NCI-H1092 treated with DMSO at 0.1 percent for 48 hours (cell line): ENCODE measurements at places on chromosomes 6 and 20.

- DNase-seq = no peak
These were observed 48.2 kb downstream of the MRPL14 start for GRCh38 chr6:44078827-44079671.

DNA sequence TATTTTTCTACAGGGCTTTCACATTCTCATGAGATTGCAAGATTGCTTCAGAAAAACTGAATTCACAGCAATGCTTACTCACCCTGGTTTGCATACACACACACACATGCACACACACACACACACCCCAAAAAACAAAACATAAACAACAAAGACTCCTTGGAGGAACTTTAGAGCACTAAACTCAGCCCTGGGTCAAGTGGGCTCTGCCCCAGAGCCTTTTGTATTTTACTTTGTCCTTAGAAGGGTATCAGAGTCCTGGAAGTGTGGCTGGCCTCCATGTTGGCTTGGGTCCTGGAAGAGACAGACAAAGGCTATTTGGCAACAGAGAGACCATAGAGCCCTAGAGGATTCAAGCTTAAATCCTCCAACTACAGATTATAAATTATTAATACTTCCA is 8.0 kb upstream of the CST9 start:
- DNase-seq = no peak

DNA sequence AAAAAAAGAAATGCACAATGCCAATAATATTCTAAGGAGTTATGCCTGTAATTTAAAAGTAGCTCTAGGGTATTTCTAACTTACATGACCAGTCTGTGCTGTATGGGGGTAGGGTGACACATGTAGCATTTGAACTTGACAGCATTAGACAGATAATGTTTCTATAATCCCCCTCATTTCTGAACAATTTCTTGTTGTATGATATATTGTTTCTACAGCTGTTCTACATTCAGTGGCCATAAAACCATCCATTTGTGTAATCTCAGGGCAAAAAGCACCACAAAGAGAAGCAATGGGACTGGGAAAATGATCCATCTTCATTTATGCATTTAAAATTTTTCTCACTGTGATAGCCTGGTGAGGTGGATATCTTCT is 767.8 kb downstream of the TFAP2A start:
- DNase-seq = no peak

GRCh38 chr20:60573003-60573680 is 614.9 kb downstream of the CDH26 start:
- peak; percentile 97 for DNase-seq

DNA sequence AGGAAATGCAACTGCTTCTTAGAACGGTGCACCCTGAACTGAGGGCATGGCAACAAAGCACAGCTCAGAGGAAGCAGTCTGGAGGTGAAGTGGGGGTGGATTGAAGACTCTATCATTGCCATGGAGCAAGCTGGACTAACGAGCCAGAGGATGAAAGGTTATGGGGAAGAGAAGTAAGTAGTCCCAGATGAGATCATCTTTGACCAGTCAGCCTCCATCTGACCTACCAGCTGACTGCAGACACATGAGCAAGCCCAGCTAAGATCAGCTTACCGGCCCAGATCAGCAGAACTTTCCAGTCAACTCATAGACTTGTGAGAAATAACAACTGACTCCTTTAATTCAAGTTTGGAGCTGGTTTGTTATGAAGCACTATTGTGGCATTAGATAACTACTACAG is 9.1 kb upstream of the JAG1 start:
- no peak for DNase-seq

GRCh38 chr20:62864207-62864606 is 2.6 kb upstream of the TCFL5 start:
- no peak for DNase-seq

DNA sequence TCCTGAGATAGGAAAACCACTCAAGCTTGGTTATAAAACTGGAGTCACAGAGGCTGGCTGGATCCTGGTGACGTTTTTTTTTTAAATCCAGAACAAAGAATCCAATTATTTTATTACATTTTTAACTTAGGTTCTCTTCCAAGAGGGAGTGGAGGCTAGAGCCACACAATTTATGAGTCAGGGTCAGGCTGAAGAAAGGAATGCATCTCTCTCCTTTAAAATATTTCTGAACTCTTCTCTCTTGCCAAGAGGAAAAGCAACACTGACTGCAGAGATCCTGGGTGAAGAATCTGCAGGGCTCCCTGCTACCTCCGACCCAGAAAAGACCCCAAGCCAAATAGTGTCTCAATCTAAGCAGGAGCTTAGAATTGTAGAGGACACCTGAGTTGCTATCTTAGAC is 88.5 kb upstream of the SSTR4 start:
- DNase-seq = no peak

- DNase-seq = no peak
These were observed 58.6 kb downstream of the SNAI1 start for GRCh38 chr20:50041246-50041873.

GRCh38 chr20:16353417-16353781 is 219.8 kb downstream of the KIF16B start:
- no peak for DNase-seq

- no peak for DNase-seq
These were observed 24.0 kb downstream of the CTCFL start for GRCh38 chr20:57500962-57501361.

DNA sequence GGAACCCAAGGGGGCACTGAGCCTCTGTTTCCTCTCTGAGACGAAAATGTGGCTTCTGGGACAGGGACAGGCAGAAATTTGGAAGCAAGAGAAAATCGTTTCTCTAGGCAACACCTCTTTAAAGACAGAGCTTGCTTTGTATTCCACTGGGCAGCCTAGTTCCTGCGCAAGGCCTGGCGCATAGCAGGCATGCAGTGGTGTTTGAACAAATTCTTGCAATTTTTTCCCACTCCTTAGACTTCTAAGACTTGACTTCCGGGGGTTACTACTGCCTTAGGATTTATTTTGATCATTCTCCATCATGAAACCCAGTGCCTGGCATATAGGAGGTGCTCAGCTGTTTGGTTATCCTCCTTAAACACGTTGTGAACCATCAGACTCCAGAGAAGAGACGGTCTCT is 249.0 kb upstream of the KCNG1 start:
- DNase-seq = no peak

DNA sequence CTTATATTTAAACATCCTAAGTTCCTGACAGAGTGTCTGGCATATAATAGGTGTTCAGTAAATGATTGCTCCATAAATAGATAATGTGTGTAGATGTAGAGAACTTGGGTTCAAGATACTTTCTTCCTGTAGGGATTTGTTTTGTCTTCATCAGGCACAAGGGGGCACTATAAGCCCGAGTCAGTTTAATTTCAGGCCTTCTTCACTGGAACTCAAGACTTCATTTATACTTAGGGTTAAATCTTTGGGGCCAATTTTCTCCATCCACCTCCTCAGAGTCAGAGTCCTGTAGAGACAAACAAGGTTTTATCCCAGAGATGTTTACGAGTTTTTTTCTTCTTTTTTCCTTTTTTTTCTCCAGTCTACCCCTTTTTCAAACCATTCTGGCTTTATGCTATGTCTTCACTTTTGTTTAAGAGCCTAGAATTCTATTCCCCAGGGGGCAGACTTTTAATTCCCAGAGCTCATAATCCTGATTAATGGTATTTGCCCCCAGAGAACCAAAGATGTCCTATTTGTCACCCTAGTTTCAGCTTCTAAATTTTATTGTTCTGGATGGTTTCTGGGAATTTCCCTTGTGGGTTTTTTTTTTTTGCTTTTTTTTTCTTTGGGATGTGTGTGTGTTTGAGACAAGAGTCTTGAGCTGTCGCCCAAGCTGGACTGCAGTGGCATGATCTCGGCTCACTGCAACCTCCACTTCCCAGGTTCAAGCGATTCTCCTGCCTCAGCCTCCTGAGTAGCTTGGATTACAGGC is 88.4 kb downstream of the HFE start:
- peak; percentile 32 for DNase-seq

DNA sequence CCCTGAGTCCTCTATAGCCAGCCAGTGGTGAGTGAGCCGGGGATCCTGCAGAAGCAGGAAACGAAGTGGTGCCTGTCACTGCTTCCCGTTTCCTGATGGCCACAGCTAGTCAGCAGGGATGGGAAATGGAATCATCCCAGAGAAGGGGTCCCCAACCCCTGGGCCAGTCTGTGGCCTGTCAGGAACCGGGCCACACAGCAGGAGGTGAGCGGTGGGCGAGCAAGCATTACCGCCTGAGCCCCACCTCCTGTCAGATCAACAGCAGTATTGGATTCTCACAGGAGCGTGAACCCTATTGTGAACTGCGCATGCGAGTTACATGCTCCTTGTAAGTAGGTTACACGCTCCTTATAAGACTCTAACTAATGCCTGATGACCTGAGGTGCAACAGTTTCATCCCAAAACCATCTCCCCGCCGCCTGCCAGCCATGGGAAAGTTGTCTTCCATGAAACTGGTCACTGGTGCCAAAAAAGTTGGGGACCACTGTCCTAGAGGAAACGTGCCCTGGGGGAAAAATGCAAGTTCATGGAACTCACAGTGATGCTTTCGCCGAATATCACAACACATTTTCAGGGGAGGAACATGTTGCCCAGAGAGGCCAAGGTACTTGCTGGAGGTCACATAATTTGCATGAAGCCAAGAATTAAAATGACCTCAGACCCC is 113.8 kb downstream of the JPH2 start:
- DNase-seq = no peak

- no peak for DNase-seq
These were observed 113.1 kb downstream of the FYN start for GRCh38 chr6:111759836-111760785.

- DNase-seq = no peak
These were observed 17.0 kb upstream of the CST3 start for GRCh38 chr20:23654717-23655116.

GRCh38 chr6:112044856-112045255 is 9.0 kb upstream of the CCN6 start:
- no peak for DNase-seq
